ENCODE measurements at places on chromosomes 4 and X.

DNA sequence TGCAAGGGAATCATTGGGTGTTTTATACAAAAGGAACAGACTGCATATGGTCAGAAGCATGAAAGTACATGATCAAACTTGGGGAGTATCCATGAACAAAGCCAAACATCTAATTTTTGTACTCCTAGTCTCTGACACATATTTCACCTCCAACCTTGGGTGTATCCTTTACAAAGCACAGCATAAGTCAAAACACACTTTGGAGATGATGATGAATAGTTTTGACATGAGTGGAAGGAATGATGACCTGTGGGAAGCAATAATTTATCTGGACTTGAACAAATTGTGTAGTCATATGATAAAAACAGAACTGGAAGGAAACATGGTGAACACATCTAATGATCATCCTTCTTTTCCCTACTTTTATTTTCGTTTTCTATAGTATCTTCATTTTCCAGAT is 108.7 kb upstream of the PLS3 start:
- DNase-seq, result no peak

- no peak for DNase-seq
Measured at GRCh38 chr4:145851511-145852201, 87.0 kb downstream of the ZNF827 start.

- no peak for DNase-seq
Measured at GRCh38 chrX:2583194-2584162, 82.7 kb upstream of the DHRSX start.

- DNase-seq, result peak; percentile 65
Measured at GRCh38 chr4:87209696-87210095, 10.7 kb downstream of the KLHL8 start.

DNA sequence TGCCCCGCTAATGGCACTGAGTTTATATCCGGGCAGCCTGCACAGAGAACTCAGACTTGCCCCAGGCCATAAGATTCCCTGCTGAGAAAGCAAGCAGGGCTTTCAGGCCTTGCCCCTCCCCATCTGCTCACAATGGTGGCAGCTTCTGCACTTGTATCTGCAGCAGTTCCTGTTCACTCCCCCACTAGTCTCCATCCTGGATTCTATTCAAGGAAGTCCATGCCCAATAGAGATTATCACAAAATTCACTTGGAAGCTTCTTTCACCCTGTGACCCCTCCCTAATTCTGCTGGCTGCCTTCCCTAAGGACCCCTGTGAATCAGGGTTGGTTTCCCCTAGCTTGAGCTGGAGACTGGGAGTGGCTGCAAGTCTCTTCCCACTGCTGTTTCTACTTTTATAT is 34.5 kb upstream of the UCP1 start:
- no peak for DNase-seq

GRCh38 chr4:141802333-141802732 is 165.9 kb downstream of the IL15 start:
- no peak for DNase-seq

DNA sequence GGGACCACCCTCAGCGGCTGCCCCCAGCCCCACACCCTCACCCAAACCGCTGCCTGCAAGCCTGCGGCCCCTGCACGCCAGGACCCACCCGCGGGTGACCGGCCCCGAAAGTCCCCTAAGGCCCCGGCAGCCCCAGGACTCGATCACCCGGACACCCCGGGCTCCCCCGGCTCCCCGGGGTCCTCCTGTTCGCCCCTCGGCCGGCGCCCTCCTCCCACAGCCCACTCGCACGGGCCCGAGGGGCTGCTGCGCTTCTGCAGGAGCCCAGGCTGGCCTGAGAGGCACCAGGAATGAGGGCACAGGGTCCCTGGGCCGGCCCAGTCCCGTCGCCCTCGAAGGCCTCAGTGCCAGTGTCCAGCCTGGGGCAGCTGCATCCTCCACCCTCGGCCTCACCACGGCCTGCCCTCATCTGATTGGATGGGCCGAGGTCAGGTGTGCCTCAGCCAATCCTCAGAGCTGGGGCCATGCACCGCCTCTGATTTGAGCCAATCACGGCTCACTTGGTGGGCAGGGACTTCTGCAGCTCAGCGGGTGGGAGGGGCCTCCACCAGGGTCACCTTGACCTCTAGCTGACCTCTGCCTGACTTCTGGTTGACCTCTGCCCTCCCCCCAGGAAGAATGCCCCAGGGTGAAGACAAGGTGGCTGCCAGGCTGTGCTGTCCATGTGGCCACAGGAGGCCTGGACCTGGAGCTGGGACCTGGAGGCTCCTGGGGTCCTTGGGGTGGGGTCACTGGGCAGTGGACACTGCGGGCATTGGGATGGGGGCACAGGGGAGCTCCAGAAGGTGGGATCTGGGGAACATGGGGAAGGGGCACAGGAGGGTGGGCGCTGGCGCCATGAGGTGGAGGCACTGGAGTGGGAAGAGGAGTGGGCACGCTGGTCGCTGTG is 97.6 kb upstream of the NKX1-1 start:
- DNase-seq, result peak; percentile 45

GRCh38 chr4:16881151-16881884 is 17.1 kb downstream of the LDB2 start:
- DNase-seq, result no peak

DNA sequence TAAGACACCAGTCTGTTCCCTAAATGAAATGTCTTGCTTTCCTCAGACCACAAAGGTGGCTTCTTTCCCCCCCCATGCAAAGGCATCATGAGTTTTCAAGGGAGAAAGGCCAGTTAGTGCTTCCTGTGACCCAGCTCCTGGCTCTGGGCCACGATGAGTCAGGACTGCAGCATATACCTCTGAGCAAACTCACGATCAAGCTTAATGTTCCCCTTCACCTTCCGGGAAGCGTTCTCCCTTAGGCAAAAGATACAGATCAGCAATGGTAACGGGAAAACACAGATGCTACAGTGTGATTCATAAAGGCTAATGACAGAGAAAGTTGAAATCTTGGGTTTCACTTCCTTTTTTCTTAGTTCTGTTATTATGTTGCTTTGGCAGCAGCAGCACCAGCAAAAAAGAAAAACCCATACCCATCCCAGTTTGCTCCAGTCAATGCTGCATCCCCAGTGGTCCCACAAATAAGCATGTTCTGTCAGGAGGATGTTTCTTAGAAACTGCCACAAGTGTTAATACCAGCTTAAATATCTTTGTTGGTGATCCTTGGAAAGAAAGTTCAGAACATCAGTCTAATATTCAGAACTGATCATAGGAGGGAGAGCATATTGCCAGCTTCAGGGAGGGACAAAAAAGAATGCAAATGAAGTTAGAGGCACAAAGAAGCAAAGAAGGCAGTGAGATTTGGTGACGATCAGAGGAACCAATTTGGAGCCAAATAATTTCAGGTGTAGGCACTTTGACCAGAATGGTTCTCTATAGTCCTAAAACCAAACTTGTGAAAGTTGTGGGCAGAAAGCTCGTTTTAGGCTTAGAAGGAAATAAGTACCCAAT is 41.2 kb downstream of the LONRF3 start:
- DNase-seq, result no peak

GRCh38 chr4:166846939-166847338 is 387.4 kb downstream of the SPOCK3 start:
- no peak for DNase-seq

- no peak for DNase-seq
Measured at GRCh38 chr4:94219402-94219801, 11.7 kb downstream of the SMARCAD1 start.

- DNase-seq, result no peak
Measured at GRCh38 chr4:48270523-48270897, 872 bp upstream of the TEC start.

DNA sequence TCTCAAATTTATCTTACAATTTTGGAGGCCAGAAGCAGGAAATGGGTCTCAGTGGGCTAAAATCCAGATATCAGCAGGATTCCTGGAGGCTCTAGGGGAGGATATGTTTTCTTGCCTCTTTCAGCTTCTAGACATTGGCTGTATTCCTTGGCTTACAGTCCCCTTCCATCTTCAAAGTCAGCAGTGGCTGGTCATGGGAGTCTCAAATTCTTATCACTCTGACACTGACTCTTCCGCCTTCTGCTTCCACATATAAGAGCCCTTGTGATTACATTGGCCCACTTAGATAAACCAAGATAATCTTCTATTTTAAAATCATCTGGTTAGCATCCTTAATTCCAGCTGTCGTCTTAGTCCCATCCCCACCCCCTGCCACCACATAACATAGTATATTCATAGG is 113.0 kb downstream of the PCDH7 start:
- DNase-seq, result no peak

DNA sequence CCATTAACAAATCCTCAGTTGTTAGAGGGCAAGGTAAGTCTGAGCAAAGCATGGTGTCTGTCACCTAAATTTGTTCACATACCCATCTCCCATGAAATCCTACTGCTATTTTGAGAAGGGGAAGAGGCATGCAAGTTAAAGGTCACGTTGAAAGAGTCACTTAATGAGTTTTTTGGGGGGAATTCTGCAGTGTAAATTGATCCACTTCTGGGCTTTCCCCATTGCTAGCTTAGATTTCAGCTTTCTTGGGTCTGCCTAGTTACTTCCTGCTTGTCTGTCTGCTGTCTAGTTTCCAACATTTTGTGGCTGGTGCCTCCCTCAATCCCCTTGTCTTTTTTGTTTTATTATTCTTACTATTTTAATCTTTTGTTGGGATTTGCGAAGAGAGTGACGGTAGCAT is 32.0 kb downstream of the CEP135 start:
- no peak for DNase-seq
